ENCODE measurements at places on chromosomes 13 and 19. TPM values are rescaled to one million over a fixed set of nuclear protein-coding genes. Genes with fewer than 3 reads are reported as not detected.
A peak's percentile ranks its signal among the peaks of the same experiment; 100 is the strongest.

DNA sequence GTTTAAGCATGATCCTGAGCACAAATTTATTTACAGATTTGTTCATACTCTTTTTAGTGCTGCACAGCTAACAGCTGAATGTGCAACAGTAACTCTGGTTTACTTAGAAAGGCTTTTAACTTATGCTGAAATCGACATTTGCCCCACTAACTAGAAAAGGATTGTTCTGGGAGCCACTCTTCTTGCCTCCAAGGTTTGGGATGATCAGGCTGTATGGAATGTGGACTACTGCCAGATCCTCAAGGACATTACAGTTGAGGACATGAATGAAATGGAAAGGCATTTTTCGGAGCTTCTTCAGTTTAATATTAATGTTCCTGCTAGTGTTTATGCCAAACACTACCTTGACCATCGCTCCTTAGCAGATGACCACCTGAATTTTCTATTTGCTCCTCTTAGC is 16.0 kb downstream of the ZNF100 start:
- H3K4me3 ChIP-seq, result no peak overlapping the region
- no peaks in the 10 kb centered on the region for H3K27me3 ChIP-seq
- no peak overlapping the region for H3K27ac ChIP-seq
- peaks cover 33% of the 10 kb centered on the region for H3K36me3 ChIP-seq

- no peaks in the 10 kb centered on the region for H3K36me3 ChIP-seq
- no peak for DNase-seq
- no peaks in the 10 kb centered on the region for H3K27me3 ChIP-seq
- H3K4me1 ChIP-seq, result no peaks in the 10 kb centered on the region
- H3K27ac ChIP-seq, result no peak overlapping the region
Measured at GRCh38 chr13:48502601-48503319, 30.1 kb downstream of the RCBTB2 start.

ELSPBP1 gene
- 0.07 TPM for polyA plus RNA-seq

- H3K4me1 ChIP-seq, result no peaks in the 10 kb centered on the region
- H3K27ac ChIP-seq, result no peak overlapping the region
- no peak for DNase-seq
- H3K27me3 ChIP-seq, result no peaks in the 10 kb centered on the region
Measured at GRCh38 chr13:24630121-24630520, 50.1 kb upstream of the ATP12A start.

ZNF708 gene
- 20.4 TPM for polyA plus RNA-seq

GRCh38 chr19:45477186-45477585 is 9.4 kb downstream of the FOSB start:
- H3K4me3 ChIP-seq, result no peak overlapping the region
- DNase-seq, result no peak
- no peaks in the 10 kb centered on the region for H3K36me3 ChIP-seq
- H3K27ac ChIP-seq, result no peak overlapping the region

GRCh38 chr13:107518292-107518691 is 697.0 kb downstream of the LIG4 start:
- no peak for DNase-seq
- no peak overlapping the region for H3K4me3 ChIP-seq
- no peaks in the 10 kb centered on the region for H3K36me3 ChIP-seq
- H3K27ac ChIP-seq, result no peak overlapping the region
- H3K4me1 ChIP-seq, result no peaks in the 10 kb centered on the region
- no peaks in the 10 kb centered on the region for H3K27me3 ChIP-seq

GRCh38 chr13:112128331-112128610 is 61.3 kb downstream of the SOX1 start:
- no peaks in the 10 kb centered on the region for H3K4me1 ChIP-seq
- peaks cover 32% of the 10 kb centered on the region for H3K27me3 ChIP-seq
- no peak for DNase-seq
- no peaks in the 10 kb centered on the region for H3K36me3 ChIP-seq

- peaks cover 40% of the 10 kb centered on the region for H3K4me1 ChIP-seq
- peak within 1 kb of the TSS; percentile 62 for H3K27ac ChIP-seq
- peaks cover 13% of the 10 kb centered on the region for H3K36me3 ChIP-seq
- H3K27me3 ChIP-seq, result no peaks in the 10 kb centered on the region
Measured at GRCh38 chr19:44808463-44809371, at the start of gene BCAM. BCAM (plus strand) TSS chr19:44809103; CDS start chr19:44809125, 22 bp downstream.

ZNF816 gene
- 14.5 TPM for polyA plus RNA-seq

DNA sequence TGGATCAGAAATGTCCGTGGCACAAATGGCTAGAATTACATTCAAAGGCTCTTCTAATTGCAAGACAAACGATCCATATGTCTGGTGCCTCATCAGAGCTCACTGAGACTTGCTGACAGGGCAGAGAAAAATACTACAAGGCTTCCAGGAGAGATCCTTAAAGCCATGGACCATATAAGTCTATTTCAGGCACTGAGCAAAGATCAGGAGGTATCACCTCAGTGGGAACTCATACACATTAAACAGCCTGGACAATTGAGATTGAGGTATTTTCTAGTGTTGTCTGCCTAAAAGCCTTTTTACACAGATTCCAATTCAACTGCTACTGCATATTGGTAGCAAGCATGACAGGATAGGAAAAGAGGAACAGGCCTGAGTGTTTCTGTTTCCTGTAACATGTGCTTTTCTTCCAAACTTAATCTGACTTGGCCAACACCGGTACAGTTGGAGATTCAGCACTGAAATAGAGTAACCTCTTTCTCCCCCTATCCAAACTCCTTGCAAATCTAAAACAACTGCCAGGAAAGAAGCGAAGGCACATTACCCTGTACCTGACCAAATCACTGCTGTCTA is 65.9 kb downstream of the SERP2 start:
- H3K27ac ChIP-seq, result peak overlapping the region; percentile 73
- H3K27me3 ChIP-seq, result no peaks in the 10 kb centered on the region
- DNase-seq, result peak; percentile 49

FOXA3 gene
- 21.3 TPM for polyA plus RNA-seq

DNA sequence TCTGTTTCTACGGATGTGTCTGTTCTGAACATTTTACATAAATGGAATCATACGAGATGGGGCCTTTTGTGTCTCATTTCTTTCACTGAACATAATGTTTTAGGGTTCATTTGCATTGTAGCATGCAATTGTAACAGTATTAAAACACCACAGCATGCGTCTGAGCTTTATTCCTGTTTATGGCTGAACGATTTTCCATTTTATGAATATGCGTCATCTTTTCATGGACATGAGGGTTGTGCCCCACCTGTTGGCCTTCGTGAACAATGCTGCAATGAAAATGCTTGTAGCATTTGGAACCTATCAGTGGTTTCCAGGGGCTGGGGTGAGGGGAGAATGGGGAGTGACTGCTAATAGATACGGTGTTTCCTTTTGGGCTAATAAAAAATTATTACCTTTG is 5.1 kb downstream of the OR10H1 start:
- H3K27ac ChIP-seq, result no peak overlapping the region

- no peak for DNase-seq
- peaks cover 3% of the 10 kb centered on the region for H3K4me1 ChIP-seq
- H3K27me3 ChIP-seq, result no peaks in the 10 kb centered on the region
- no peak overlapping the region for H3K27ac ChIP-seq
- H3K36me3 ChIP-seq, result peaks cover 56% of the 10 kb centered on the region
- no peak overlapping the region for H3K4me3 ChIP-seq
Measured at GRCh38 chr19:3618144-3618810, 8.3 kb downstream of the CACTIN start.

FCER2 gene
- 0.28 TPM for polyA plus RNA-seq

KRTDAP gene
- polyA plus RNA-seq, result 0.40 TPM

- H3K27me3 ChIP-seq, result peaks cover 5% of the 10 kb centered on the region
- no peaks in the 10 kb centered on the region for H3K36me3 ChIP-seq
- H3K27ac ChIP-seq, result no peak overlapping the region
- no peak overlapping the region for H3K4me3 ChIP-seq
Measured at GRCh38 chr13:99743094-99743493, 228.5 kb downstream of the ZIC5 start.

DNA sequence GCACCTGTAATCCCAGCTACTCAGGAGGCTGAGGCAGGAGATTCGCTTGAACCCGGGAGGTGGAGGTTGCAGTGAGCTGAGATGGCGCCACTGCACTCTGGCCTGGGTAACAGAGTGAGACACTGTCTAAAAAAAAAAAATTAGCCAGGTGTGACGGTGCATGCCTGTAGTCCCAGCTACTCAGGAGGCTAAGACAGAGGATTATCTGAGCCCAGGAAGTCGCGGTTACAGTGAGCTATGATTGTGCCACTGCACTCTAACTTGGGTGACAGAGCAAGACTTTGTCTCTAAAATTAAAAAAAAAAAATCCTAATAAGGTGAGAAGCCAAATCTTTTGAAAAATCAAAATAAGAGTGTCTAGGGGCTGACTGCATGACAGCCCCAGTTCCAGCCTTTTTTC is 9.7 kb upstream of the CEBPA start:
- H3K4me3 ChIP-seq, result no peak overlapping the region
- no peaks in the 10 kb centered on the region for H3K27me3 ChIP-seq
- peaks cover 29% of the 10 kb centered on the region for H3K4me1 ChIP-seq
- H3K36me3 ChIP-seq, result no peaks in the 10 kb centered on the region
- no peak for DNase-seq
- H3K27ac ChIP-seq, result no peak overlapping the region

DNA sequence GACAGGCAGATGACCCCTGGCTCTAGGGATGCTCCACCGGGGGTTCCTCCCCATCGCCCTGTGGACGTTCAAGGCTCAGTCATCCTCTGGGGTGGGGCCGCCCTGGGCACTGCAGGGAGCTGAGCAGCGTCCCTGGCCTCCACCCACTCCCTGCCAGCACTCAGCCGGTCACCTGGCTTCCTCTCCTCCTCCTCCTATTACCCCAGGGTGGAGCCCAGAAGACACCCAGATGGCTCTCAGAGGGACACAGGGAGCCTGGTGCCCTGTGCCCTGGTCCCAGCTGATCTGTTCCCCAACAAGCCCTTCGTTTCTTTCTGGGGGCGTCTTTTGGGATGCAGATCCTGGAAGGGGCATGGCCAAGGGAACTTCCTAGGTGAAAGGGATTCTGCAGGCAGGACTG is 3.7 kb upstream of the MKNK2 start:
- H3K27me3 ChIP-seq, result no peaks in the 10 kb centered on the region
- no peak overlapping the region for H3K4me3 ChIP-seq
- H3K4me1 ChIP-seq, result peaks cover 35% of the 10 kb centered on the region
- no peaks in the 10 kb centered on the region for H3K36me3 ChIP-seq
- no peak overlapping the region for H3K27ac ChIP-seq

DNA sequence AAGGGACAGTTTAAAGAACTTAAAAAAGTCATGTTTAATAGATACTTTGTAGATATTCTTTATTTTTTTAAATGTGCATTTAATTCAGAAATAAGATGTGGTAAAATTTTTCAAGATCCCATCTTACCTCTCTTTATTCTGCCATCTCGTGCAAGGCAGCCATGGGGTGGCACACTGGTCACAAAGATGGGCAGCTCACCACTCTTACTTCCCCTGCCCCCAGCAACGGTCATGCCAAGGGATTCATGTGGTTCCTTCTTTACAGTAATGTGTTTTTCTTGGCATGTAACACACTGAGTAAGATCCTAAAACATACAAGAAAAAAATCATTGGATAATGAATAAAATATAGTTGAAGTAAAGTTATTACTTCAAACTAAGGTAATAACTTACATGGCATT is 64.2 kb downstream of the LNX2 start:
- H3K4me1 ChIP-seq, result peaks cover 11% of the 10 kb centered on the region
- H3K4me3 ChIP-seq, result no peak overlapping the region
- no peak overlapping the region for H3K27ac ChIP-seq
- H3K36me3 ChIP-seq, result peaks cover 39% of the 10 kb centered on the region
- no peaks in the 10 kb centered on the region for H3K27me3 ChIP-seq

DNA sequence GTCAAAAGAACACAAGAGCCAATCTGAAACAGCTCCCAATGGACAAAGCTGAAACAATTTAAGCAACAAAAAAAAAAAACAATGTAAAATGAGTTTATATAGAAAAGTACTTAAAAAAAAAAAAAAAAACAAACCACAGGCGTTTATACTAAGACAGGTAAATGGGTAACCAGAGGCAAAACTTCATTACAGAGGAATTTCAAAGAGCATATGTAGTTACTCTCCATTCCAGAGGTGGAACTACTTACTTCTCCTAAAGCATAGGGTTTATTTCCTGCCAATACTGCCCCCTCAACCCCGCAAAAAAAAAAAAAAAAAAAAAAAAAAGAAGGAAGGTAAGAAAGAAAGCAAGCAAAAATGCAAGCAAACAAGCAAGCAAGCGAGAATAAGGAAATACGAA is 132.9 kb downstream of the LIG4 start:
- no peak overlapping the region for H3K27ac ChIP-seq
- H3K27me3 ChIP-seq, result no peaks in the 10 kb centered on the region
- DNase-seq, result no peak
- H3K4me3 ChIP-seq, result no peak overlapping the region
- no peaks in the 10 kb centered on the region for H3K36me3 ChIP-seq

DNA sequence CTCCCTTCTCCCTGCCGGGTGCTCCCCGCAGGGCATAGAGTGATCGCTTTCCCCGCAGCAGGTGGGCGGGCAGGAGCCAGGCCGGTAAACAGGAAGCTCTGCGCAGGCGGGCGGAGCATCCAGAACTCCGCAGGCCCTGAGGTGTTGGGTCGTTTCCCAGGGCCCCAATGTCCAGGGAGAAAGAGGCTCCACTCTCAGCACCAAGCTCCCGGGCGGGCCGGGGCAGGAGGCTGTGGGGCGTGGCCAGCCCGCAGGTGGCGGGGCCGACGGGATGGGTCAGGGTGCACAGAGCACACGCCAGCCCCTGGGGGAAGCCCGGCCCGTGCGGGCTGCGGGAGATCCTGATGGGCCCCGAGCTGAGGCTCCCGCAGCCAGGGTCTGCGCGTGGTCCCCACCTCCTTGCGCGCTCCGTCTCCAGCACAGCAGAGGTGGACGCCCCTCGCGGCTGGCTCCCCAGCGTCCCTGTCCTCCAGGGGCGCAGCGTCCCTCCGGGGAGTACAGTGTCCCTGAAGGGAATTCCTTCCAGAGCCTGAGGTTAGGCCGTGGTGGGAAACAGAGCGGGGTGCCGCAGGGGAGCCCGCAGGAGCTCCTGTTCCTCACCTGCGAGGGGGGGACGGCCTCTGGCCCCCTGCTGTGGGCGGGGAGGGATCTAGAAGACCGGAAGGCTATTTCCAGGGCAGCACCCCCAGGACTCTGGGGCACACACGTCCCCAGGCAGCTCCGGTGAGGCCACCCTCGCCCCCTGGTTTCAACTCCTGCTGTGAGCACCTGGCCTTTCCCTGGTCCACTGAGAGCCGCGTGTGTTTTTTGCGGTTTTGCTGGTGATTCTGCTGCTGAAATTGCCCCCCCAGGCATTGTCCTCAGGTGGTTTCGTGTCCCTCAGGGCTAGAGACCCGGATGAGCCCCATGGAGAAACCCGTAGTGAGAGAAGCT is 12.2 kb downstream of the PIP5K1C start:
- H3K36me3 ChIP-seq, result peaks cover 6% of the 10 kb centered on the region
- DNase-seq, result peak; percentile 69
- H3K27me3 ChIP-seq, result no peaks in the 10 kb centered on the region
- peak overlapping the region; percentile 46 for H3K27ac ChIP-seq

APOC1 gene
- 11.3 TPM for polyA plus RNA-seq

All from large intestine (tissue), 12 donors.